ENCODE measurements at places on chromosomes 12 and 14.

- DNase-seq: no peak
Measured at GRCh38 chr14:33057585-33057984, 118.9 kb downstream of the NPAS3 start.

- no peak for DNase-seq
Measured at GRCh38 chr14:36998686-36999085, 173.7 kb downstream of the SLC25A21 start.

DNA sequence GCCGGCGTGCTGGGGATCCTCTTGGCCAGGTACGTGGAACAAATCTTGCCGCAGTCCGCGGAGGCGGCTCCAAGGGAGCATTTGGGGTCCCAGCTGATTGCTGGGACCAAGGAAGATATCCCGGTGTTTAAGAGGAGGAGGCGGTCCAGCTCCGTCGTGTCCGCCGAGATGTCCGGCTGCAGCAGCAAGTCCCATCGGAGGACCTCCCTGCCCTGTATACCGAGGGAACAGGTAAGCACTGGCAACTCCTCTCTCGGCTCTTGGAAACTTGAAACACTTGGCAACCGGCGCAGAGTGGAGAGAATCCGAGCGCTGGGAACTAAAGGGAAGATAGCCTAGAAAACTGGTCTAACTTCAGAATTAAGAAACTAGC lies 1.7 kb downstream of the PDE3A start:
- DNase-seq: no peak

DNA sequence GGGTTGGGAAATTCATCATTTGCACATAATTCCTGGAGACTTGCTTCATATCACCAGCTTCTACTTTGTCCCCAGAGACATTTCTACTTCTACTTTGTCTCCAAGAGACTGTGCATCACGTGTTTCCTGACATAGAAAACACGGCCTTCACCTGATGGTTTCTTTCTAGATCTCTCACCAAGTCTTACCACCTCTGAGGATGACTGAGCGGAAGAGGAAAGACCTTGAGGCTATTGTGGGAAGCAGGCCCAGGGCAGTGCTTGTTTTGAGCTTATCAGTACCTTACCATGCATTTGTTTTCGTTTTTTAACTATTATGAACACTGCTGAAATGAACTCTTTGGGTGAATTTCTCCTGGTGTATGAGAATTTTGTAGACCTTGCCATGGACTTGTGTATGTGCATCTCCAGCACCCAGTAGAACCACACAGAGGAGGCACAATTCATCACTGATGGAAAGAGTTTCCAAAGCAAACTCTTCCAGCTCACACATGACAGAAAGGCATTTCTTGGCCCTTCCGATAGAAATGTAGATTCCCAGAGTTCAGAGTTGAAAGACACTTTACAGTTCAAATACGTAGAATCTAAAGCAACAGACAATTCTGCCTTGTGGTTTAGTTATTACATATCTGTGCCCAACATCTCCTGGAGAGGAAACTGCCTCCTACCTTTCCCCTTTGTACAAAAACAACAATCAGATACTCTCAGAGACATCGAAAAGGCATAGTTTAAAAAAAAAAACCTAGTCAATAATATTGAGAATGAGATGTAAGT lies 434.7 kb downstream of the FUT8 start:
- DNase-seq: no peak

GRCh38 chr14:52299692-52300278 lies 14.3 kb upstream of the PTGER2 start:
- DNase-seq: peak; percentile 23

DNA sequence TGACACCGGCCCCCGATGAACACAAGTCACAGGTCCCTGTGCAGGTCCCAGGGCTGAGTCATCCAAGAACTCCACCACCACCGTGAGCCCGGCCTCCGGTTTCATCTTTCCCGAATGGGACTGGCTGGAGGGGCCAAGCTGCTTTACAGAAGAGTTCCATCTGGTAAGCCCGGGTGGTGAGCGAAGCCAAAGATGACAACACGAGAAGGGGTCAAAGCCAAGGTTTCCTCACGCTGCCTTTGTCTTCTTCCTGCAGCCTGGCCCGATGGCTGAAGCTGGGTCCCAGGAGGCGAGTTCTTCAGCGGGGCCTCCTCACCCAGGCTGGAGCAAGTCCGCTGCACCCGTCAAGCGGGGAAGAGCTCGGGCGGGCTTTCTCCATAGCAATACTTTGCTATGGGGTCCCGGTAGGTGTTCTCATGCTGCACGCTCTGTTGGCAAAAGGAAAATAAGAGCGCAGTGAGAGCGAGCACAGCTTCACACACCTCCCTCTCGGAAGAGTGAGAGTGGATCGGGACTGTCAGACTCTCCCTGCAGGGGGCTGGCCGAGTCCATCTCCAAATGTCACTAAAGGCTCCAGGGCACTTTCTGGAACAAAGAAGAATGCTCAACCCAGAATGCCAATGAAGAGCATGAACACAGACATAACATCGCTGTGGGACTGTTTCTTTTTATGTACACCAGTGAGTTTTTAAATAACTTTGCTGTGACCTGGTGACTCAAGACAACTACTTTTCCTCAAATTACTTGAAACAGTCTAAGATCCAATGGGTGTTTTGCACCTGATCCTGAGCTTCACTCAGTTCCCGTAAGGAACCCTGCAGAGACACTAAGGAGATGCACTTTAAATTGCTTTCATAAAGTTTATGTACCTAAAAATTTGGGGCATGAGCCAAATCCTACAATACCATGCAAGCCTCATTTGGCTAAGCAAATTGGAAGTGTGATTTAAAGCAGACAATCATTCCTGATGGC lies 20.1 kb downstream of the SPRING1 start:
- DNase-seq: no peak

DNA sequence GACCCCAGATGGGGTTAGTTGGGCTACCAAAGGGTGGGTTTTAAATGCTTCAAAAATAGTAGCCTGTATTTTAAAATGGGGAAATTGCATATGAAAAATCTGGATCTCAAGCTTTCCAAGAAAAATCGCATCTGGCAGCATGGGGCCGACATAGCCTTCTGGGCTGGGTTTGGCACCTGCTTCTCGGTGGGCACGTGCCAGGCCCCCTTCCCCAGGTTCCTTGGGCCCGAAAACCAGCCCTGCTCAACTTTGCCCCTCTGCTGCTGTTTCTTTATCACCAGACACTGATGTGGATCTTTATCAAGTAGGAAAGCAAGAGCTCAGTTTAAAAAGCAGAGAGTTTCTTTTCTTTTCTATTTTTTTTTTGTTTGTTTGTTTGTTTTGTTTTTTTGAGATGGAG lies 95.1 kb downstream of the DICER1 start:
- DNase-seq: no peak

DNA sequence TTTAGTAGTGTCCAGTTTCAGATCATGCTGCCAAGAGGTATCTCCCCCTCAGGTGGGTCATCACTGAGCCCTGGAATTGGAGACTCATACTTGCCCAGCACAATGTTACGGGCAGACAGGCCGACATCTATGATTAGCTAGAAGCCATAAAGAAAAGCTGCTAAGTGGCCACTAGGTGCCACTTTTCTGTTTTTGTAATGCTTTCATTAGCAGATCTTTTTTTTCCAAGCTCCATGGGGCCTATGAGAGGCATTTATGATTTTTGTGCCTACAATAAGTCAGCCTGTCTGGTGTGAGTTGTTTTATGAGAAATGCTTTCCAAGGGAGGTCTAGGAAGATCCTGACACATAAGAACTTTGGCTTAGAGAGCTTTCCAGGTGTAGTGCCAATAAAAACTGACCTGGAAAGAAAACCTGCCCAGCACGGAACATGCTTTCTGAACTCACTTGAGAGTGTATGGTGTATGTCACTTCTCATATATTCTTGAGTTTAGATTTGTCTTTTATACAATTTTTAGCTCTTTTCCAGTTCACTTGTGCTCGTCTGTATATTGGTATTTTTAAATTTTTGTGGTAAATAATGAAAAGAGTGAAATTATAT lies 21.8 kb upstream of the SMCO2 start:
- DNase-seq: peak; percentile 19

DNA sequence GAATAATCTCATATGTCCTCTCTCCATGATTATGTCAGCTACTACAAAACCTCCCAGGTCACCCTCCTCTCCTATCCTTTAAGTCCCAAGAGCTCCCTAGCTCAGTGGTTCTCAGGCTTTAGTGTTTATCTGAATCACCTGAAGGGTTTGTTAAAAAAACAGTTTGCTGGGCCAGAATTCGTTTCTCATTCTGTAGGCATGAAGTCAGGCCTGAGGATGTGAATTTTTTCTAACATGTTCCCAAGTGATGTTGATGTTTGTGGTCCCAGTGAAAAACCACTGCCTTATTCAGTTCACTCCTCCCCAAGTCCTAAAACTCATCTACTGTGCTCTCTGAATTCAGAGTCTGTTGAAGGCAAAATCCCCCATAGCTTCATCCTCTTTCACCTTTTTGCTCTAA lies 241.4 kb downstream of the ETNK1 start:
- no peak for DNase-seq

- DNase-seq: no peak
Measured at GRCh38 chr12:47984331-47984801, 19.9 kb downstream of the COL2A1 start.

GRCh38 chr12:64681200-64682052 lies 71.1 kb downstream of the RASSF3 start:
- DNase-seq: no peak

All from NCI-H226 (cell line).